ENCODE measurements at places on chromosomes 11 and 22.

- no peak for DNase-seq
These were observed 42.5 kb downstream of the ZNRF3 start for GRCh38 chr22:28925916-28926315.

- DNase-seq: no peak
These were observed 516 bp downstream of the LRFN4 start for GRCh38 chr11:66857234-66857926.

DNA sequence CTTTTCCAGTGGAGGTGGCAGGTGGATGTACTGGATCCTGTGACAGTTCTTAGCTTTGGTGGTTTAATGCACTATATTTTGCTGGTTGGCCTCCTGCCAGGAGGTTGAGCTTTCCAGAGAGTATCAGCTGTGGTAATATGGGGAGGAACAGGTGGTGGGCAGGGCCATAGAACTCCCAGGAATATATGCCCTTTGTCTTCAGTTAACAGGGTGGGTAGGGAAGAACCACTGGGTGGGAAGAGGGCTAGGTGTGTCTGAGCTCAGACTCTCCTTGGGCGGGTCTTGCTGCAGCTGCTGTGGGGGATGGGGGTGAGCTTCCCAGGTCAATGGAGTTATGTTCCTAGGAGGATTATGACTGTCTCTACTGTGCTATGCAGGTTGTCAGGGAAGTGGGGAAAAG, 203.8 kb downstream of the DLG2 start:
- DNase-seq: no peak

GRCh38 chr11:60265373-60266214, 14.9 kb upstream of the MS4A4A start:
- no peak for DNase-seq

GRCh38 chr22:29917052-29917902, 34.3 kb downstream of the MTMR3 start:
- DNase-seq: no peak
